ENCODE measurements at places on chromosomes 5 and 9. TPM values are rescaled to one million over a fixed set of nuclear protein-coding genes. Genes with fewer than 3 reads are reported as not detected.

Gene RACK1
- total RNA-seq = 1,155 TPM

Gene LHFPL2
- 41.0 TPM for total RNA-seq

Gene TMEM250
- total RNA-seq = 30.7 TPM

Gene TMEM252
- total RNA-seq = not detected

Gene ESM1
- 2.7 TPM for total RNA-seq

Gene DMGDH
- 0.78 TPM for total RNA-seq

Gene VCAN
- 90.0 TPM for total RNA-seq

Gene TXNDC8
- total RNA-seq = not detected

DNA sequence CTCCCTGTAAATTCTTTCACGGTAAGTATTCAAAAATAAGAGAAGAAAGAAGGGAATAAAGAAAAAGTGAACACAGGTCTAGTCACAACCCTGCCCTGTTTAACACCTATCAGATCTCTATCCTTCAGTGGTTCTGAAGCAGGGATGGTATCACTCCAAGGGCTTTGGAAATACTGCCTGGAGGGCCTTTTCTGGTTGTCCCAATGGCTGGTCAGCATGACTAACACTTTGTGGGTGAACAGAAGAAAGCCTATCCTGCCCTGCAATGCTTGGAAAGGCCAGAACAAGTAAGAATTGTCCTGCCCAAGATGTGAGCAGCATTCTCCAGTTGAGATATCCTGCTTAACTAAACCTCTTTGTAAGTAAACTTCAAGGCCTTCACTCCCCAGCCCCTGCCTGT, 124.9 kb downstream of the TMEM167A start:
- DNase-seq = no peak

- DNase-seq = peak; percentile 91
These were observed 1.1 kb upstream of the EPB41L4A start for GRCh38 chr5:112419986-112420864.

- no peak for DNase-seq
These were observed 216.9 kb upstream of the FBXL7 start for GRCh38 chr5:15283076-15283475.

- no peak for DNase-seq
These were observed 174.5 kb downstream of the FGF1 start for GRCh38 chr5:142511358-142511757.

DNA sequence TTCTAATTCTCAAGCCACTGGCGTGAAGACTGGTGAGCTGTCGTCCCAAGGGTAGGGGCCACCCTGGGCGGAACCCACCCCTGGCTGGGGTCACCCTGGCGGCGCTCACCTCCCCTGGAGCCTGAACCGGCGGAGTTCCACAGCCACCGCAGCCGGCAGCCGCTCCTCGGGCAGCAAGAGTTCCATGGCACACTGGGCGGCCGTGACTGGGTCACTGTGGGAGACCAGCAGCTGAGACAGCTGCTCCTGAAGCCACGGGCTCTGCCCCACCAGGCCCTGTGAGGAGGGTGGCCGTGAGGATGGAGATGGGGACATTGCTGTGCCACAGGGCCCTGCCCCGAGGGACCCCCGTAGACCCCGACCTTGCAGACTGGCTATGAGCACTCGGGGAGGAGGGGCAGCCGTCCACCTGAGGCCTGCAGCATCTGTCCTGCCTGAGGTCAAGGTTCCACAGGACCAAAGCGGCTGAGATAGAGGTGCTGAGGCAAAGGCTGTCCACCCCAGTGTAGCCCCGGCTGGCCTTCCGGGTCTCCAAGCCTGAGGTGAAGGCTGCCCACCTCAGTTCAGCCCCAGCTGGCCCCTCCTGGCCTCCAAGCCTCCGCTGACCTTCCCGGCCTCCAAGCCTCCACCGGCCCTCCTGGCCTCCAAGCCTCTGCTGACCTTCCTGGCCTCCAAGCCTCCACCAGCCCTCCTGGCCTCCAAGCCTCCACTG, 50.6 kb upstream of the NRARP start:
- DNase-seq = no peak

- no peak for DNase-seq
These were observed 40.8 kb upstream of the LARP1 start for GRCh38 chr5:154714266-154714986.

- DNase-seq = peak; percentile 78
These were observed 55.6 kb upstream of the SPTLC1 start for GRCh38 chr9:92170848-92171247.

DNA sequence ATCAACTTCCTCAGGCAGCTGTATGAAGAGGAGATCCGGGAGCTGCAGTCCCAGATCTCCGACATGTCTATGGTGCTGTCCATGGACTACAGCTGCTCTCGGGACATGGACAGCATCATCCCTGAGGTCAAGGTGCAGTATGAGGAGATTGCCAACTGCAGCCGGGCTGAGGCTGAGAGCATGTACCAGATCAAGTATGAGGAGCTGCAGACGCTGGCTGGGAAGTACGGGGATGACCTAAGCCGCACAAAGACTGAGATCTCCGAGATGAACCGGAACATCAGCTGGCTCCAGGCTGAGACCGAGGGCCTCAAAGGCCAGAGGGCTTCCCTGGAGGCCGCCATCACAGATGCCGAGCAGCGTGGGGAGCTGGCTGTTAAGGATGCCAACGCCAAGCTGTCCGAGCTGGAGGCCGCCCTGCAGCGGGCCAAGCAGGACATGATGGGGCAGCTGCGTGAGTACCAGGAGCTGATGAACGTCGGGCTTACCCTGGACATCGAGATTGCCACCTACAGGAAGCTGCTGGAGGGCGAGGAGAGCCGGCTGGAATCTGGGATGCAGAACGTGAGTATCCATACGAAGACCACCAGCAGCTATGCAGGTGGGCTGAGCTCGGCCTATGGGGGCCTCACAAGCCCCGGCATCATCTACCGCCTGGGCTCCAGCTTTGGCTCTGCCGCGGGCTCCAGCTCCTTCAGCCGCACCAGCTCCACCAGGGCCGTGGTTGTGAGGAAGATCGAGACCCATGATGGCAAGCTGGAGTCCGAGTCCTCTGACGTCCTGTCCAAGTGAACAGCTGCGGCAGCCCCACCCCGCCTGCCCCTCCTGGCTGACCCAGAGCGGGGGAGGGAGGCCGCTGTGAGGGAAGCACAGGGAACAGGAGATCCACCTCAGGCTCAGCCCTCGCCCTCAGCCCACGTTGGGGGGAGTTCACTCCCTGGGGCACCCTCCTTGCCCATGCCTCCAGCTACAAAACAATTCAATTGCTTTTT, 84.0 kb downstream of the SEC61B start:
- no peak for DNase-seq

- DNase-seq = no peak
These were observed 69.5 kb downstream of the USP20 start for GRCh38 chr9:129904734-129905133.

- DNase-seq = peak; percentile 66
These were observed 105.2 kb upstream of the IER5L start for GRCh38 chr9:129283291-129283691.

GRCh38 chr5:142204219-142204618, 95.6 kb downstream of the NDFIP1 start:
- DNase-seq = no peak

DNA sequence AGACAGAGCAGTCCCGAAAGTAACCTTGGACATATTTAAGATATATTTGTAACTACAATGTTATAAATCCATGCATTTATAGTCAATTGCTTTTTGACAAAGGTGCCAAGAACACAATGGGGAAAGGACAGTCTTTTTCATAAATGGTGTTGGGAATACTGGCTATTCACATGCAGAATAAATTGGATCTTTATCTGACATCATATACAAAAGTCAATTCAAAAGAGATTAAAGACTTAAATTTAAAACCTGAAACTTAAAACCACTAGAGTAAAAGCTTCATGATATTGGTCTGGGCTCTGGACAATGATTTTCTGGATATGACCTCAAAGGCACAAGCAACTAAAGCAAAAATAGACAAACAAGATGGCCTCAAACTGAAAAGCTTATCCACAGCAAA, 950.7 kb upstream of the TYRP1 start:
- DNase-seq = no peak
